ENCODE measurements at places on chromosomes 1 and 21.

DNA sequence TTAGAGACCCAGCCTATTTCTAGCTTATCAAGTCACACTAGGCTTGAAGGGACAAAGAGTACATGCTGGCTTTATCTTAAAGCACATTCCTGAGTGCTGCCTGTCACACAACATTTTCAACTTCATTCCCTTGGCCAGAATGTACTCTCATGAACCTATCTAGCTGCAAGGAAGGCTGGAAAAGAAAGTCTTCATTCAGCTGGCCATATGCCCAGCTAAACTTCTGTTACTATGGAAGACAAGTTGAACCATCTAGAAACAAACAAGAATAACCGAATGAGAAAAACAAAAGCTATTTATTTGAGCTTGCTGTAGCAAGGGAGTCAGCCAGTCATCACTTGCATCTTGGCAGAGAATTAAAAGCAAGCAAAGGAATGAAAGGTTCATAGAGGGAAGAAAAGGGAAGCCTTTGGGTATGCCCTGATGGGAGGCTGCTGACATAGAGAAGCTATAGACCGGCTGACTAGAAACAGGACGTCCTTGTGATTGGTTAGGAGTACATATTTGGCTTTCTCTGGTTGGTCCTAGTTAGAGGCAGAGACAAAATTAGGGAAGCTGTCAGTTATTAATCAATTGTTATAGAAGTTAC, 108.4 kb downstream of the NEK7 start:
- DNase-seq: peak; percentile 4

DNA sequence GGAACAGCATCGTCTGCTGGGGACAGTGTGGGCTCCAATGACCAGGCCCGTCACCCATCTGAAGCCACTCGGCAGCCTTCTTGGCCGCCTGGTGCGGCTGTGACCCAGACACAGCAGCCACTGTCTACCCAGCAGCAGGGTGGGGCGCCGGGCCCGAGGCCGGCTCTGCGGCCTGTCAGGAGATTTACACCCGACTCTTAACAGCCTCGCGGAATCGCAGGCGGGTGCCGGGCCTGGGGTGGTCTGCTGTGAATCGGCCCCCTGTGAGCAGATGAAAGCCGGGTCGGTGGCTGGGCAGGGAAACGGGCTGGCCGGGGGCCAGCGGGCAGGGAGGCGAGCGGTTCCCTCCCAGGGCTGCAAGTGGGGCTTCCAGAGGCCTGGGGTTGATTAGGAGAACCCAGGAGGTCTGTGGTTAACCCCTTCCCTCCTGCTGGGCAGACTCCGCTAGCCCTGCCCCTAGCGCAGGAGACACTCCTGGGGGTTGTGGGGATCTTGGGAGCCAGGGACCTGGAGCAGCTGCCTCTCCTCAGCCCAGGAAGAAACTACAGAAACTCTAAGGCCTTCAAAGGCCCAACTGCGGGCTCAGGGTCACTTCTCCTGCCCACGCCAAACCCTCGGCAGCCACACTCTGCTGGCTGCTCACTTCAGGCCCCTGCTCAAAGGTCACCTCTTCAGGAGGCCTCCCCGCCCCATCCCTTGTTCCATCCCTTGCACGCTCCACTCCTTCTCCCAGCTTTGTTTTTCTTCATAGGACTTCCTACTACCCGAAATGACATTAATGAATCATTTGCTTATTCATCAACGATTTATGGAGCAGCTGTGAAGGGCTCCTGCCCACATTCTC, 15.6 kb downstream of the RUNX3 start:
- peak; percentile 41 for DNase-seq

DNA sequence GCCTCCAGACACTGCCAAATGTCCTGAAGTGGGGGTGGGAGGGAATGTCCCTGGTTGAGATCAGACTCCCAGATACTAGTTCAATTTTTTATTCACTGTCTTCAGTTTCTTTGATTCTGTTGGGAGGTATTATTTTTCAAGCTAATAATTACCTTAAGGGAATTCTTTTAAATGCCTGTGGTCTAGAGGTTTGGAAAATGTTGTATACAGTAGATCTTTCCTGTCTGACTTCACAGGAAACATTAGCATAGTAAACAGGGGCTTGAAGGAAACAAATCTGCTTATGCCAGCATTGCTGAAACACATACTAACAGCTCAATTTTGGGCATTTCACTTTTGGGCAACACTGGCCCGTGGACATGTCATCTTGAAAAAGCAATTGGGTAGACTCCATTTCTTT, 84.3 kb upstream of the HP1BP3 start:
- no peak for DNase-seq

DNA sequence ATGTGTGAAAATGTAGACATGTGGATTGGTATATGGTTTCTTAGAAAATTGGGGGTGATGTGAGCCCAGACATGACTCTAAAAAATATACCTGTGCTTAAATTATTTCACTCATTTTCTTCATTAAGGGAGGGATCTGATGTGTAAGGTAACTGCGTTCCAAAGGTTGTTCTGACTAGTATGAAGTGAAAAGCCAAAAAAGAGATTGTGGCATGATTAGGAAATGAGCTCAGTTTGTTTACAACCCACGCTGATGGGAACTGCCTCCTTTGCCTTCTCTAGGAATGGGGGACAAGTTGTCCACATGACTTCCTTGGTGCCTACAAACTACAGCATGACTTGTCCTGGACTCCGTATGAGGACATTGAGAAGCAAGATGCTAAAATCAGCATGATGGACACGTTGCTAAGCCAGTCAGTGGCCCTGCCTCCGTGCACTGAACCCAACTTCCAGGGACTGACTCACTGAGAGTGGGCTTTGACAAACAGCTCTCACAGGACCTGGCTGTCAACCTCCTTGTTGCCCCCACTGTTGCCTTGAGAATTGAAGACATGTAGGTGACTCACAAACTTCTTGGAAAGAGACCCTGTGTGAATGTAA, 8.0 kb downstream of the C1orf50 start:
- DNase-seq: no peak

GRCh38 chr21:44761011-44761729, 40.5 kb downstream of the UBE2G2 start:
- no peak for DNase-seq
